Left forelimb (tissue), 1 donor: ENCODE measurements at places on chromosomes 1 and 21.

DNA sequence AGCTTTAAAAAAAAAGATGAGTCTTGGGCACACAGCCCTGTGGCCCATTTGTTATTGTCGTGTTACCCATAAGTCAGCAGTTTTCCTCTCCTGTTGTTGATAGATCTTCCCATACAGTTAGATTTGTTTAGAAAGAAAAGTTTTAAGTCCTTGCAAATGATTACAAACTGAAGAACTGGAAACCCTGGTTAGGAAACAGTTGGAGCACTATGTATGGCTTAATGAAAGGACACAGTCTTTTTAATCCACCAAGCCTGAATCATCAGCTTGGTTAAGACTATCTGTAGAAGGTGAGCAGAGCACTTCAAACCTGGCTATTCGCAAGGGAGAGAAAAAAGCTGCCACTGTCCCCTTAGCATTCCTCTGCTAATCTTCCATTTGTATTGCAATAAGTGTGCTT is 241.0 kb downstream of the DISC1 start:
- DNase-seq = no peak

DNA sequence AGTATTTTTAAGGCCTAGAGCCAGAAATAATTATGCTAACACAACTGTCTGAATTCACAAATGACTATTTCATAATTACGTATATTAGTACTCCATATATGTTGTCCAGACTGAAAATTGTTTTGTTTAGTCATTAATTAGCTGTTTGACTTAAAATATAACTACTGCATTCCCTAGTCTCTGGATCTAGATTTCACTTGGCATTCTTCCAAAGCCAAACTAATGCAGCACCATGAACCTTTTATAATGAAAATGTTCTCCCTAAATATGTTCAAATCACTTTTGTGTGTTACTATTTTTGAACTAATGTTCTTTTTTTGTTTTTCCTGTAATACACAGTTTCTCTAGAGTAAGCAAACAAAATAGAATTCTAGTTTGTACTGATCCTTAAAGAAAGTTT is 46.1 kb downstream of the CAMTA1 start:
- no peak for DNase-seq

- DNase-seq = no peak
Observed at GRCh38 chr1:64846573-64847430, 101.9 kb downstream of the RAVER2 start.

- no peak for DNase-seq
Observed at GRCh38 chr1:62726011-62726442, 37.8 kb upstream of the DOCK7 start.

DNA sequence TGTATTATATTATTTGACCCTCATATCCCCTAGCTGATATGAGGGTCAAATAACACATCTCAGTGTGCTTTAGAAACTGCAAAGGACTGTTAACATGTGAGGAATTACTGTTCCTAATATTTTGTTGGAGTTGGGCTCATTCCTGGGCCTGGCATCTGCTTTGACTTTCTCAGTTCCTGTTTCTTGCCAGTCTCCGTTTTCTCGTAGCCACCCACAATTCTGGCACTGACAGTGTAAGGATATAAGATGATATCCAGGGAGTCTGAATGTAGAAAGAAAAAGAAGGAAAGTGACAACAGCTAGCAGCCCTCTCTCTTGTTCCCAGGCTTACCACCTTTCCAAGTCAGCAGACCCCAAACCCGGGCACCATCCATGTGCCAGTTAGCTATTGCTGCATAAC is 54.4 kb upstream of the SCMH1 start:
- DNase-seq = no peak

DNA sequence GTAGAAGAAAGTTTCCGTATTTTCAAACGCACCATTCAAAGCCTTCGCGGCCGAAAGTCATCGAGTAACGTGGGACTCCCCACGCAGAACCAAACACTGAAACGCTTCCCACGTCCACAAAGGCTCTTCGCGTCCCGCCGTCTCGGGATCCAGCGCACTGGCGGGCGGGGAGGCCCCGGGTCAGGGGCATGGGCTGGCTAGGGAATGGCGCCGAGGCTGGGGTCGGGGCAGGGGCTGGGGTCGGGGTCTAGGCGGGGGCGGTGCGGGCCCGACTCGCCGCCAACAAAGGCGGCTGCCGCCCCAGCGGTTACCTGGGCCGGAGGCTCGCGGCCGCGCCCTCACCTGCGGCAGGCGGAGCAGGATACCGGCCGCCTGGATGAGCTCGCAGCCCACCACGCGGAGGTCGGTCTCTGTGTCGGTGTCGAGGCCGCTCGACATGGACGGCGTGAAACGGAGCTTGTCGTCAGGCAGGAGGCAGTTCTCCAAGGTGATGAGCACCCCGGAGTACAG is 403 bp downstream of the CCNL2 start:
- no peak for DNase-seq

DNA sequence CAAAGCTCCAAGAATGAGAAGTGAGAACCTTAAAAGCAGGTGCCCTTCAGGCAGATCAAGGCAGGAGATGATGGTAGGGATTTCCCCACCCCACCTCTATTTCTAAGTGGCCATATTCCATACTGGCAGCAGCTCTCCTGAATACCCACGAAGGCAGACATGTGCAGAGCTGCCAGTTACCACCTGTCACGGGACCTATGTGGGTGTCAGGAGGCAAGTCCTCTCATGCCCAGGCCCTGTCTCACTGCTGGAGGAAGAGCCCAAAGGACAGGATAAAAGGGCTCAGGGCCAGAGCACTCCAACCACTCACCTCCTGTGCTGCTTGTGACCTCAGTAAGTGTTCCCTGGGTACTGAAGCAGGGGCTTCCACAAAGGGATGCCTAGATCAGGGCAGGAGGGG is 721 bp upstream of the LCE1B start:
- DNase-seq = no peak

- no peak for DNase-seq
Observed at GRCh38 chr1:201128476-201128875, 1.5 kb upstream of the ASCL5 start.

DNA sequence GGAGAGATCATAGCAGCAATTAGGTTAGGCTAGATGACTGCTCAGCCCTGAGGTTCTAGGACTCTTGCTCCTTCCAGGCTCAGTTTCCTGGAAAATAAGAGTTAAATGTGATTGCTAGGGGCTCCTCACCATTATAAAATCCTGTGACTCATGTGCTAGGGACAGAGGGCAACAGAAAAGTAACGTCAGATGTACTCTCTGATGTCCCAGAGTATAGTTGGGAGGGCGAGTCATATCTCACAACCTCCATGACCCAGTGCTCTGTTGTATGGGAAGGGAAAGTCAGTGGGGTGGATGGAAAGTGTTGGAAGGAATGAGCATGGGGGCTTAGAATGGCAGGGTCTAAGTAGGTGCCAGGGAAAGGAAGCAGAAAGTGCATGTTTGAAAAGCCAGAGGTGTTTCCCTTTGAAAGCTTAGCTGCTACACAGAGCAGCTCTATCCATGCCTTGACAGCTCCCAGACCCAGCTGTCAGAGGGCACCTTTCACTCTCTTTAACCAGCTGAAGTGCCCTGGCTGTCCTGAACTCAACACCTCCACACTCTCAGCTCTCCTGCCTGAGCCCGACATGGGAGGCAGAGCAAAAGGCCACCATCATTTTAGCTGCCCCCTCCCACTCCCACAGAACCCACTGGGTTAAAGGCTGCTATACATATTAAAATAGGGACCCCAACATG is 11.6 kb downstream of the GJA5 start:
- no peak for DNase-seq

DNA sequence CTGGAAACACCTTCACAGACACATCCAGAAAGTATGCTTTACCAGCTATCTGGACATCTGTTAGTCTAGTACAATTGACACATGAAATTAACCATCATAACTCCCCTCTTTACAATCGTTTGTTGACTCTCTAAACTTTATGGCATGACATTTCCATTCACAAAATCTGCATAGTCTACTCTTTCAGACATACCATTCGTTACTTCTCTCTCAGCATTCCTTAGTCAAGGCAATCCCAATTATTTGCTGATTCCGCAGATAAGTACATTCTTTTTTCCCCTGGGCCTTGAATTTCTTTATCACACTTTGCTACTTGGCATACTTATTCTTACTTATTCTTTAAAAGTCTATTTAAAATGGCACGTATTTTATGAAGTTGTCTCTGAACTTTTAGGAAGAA is 15.1 kb upstream of the CRB1 start:
- no peak for DNase-seq

DNA sequence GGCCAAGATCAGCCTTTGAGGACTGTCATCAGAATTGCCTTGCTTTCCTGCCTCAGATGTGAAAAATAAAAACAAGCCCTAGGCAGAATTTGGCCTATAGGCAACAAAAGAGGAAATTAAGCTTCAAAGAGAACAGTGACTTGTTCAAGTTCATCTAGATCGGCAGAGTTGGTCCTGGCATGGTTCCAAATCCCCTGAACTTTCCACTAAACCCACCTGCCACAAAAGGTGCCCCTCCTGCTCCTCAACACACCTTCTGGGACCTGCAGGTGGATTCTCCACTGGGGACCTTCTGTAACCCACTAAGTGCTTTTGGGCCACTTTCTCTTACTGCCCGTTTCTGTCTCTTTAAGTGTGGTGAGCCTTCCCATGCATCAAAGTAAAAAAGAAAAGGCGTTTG is 42.5 kb upstream of the LRRN2 start:
- no peak for DNase-seq

DNA sequence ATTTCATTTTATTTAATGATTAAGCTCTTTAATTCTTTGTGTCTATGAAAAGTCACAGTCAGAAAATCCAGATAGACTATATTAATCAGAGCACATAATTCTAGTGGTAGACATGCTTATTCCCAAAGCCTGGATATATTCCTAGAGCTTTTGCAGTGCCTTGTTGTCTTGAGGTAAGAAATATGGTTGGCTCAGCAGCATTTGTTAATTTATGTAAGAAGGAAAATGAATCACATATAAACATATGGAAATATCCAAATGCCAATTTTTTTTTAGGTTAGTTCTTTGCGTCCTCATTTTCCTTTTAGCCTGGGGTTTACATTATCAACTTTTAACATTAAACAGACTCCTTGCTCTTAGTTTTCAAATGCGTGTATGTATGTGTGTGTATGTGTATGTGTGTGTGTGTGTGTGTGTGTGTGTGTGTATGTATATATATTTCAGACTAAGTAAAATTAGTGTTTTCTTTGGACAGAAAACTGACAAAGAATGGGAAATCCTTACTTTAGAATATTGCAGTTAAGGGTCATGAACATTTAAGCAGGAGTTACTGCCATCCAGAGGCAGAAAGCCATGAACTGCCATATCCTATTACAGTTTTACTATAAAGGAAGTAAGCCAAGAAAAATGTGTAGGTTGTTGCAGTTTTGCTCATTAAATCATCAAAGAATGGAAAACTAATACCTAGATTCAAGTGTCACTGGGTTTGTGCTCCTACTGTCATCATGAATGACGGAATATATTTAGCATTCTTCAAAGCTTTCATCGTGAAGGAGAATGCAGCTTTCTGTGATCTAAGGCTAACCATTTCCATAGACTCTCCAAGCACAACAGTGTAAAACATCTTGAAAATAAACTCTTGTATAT is 477.1 kb upstream of the NR5A2 start:
- no peak for DNase-seq

DNA sequence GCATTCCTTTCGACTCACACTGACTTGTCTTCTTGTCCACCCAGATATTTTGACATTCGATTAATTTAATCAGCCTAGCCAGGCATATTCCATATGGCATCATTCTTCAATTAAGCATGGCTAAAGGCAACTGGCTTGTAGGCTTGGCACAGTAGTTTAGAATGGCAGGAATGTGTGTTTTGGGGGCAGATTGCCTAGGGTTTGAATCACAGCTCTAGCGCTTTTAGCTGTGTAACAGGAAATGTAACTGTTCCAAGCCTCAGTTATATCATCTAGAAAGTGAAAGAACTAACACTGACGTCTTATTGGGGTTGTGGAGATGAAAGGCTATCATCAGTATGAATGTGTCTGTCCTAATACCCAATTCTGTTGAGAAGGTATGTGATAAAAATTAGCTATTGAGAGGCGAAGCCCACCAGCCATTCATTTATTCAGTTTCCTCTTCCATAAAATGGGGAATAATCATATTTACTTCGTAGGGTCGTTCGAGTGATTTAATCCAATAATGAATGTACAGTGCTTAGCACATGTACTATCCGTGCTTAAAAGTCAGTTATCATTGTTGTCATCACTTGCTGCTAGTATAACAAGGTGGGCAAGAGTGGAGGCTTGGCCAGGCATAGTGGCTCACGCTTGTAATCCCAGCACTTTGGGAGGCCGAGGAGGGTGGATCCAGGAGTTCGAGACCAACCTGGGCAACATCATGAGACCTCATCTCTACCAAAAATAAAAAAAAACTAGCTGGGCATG is 41.6 kb upstream of the GRHL3 start:
- no peak for DNase-seq
